Esophagus muscularis mucosa (tissue), 4 donors: ENCODE measurements at places on chromosomes 5 and 9.

- no peak for DNase-seq
These were observed 2.1 kb upstream of the NIPBL start for GRCh38 chr5:36874465-36874864.

DNA sequence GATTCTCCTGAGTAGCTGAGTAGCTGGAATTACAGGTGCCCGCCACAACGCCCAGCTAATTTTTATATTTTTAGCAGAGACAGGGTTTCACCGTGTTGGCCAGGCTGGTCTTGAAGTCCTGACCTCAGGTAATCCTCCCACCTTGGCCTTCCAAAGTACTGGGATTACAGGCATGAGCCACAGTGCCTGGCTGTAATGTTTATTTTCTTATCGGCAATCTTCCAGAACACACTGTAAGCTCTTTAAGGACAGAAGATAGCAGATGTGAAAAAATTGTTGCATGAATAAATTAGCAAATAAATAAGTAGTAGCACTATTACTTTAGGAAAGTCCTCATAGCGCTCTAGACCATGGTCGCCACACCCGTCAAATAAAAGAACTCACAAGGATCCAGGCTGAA is 100.5 kb downstream of the ENC1 start:
- no peak for DNase-seq

DNA sequence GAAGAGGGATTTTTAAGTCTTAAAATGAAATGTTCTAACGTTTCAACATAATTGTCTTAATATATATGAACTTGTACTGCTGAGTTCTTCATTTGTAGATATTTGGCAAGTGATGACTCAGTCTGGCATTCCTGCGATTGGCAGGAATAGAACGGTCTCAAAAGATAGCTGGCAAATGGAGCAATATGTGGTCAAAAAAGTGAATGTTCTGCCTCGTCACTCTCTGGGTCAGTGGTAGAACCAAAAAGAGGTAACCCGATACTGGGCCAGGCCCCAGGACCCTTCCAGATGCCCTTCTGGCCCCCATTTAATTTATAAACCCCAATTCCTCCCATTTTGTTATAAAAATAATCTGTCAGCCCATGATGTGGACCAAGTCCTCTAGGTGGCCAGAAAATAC is 39.2 kb downstream of the ZNF366 start:
- DNase-seq = no peak

GRCh38 chr5:14153932-14154731 is 11.0 kb downstream of the TRIO start:
- DNase-seq = peak; percentile 94

GRCh38 chr9:22169727-22170503 is 160.8 kb upstream of the CDKN2B start:
- no peak for DNase-seq

GRCh38 chr9:70389621-70390266 is 24.7 kb downstream of the KLF9 start:
- DNase-seq = no peak
